ENCODE measurements at places on chromosomes 11 and 22.

- DNase-seq: no peak
These were observed 38.8 kb downstream of the PPP2R1B start for GRCh38 chr11:111727431-111727830.

DNA sequence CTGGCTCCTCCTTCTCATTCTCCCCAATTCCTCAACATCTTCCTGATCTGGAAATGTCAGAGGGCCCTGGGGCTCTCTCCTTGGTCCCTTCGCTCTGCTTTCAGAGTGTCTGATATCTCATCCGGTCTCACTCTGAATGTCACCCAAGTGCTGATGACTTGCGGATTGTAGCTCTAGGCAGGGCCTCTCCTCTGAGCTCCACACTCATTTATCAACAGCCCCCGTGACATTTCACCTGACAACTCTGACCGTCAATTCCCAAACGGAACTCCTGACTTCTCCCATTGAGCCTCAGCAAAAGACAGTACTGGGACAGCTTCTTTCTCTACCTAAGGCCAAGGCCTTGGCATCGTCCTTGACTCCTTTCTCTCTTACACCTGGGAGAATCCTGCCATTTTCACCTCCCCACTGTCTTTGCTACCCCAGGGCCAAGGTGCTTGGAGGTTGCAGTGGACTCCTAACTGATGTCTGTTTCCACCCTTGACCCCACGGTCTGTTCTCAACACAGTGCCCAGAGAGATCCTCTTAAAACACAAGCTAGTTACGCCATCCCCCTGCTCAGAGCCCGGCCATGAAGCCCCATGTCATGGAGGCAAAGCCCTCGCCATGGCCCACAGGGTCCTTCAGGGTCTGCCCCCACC, 57.5 kb upstream of the THY1 start:
- no peak for DNase-seq

- no peak for DNase-seq
These were observed 28.6 kb downstream of the GNB1L start for GRCh38 chr22:19825904-19826618.

- DNase-seq: no peak
These were observed 15.3 kb downstream of the TMPRSS13 start for GRCh38 chr11:117913736-117914397.

GRCh38 chr11:23143022-23143421, 282.7 kb upstream of the CCDC179 start:
- no peak for DNase-seq
